ENCODE measurements at places on chromosomes 7 and 10. TPM values are rescaled to one million over a fixed set of nuclear protein-coding genes. Genes with fewer than 3 reads are reported as not detected.

DNA sequence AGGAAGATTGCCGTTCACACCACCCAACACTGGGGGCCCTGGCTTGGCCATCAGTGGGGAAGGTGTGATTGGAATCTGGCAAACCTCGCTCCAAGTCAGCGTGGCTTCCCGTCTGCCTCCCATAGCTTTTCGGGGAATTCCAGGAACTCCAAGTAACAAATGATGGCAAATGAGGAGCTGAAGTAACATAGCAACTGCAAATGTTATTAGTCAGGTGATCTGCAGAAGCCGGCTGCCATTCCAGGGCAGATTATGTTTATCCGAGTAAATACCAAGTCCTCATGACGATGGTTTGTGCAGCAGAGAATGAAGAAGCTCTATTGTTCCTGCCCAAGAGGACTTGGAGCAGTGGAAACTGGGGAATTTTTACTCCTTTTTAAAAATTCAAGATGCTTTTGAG, 270.5 kb upstream of the PODXL start:
- DNase-seq: peak; percentile 12

DNA sequence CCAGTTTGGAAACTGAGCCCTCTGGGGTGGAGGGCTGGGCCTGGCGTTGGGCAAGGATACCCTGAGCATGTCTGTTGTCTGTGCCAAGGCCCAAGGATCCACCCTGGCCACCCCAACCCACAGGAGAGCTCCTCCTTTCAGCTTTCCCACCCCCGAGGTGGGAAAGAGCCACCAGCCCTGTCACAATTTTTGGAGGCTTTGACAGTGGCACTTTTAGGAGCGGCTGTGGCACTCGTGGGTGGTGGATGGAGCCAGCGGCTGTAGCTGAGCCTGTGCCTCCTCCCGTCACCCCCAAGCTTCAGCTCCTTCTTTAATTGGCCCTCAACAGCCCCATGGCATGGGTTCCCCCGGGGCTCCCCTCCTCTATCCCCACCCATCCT, 18.2 kb upstream of the ZNF862 start:
- DNase-seq: no peak

DNA sequence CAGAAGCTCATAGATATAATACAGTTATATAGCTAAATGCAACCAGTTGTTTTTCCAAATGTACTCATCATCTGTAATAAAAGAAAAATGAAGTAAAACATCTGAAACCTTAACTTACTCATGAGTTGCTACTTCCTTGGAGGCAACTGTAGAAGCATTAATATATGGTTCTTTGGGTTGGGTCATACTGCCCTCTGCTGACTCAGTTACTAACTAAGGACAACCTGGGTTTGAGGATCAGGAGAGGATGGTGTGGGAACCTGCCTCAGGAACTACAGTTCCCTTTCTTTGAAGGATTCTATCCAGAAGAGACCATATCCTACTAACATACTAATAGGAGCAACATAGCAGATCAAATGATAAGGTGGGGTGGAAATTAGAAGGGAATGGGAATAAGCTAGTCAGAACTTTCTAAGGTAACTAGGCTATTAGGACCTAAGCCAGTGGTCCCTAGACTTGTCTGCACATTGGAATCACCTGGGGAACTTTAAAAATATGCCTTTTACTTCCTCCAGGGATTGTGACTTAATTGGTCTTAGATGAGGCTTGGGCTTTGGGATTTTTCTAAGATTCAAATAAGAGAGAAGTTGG, 20.7 kb downstream of the COX15 start:
- peak; percentile 34 for DNase-seq

GRCh38 chr10:8365935-8366911, 311.7 kb downstream of the GATA3 start:
- peak; percentile 99 for DNase-seq

The CCDC136 gene
- total RNA-seq: 14.4 TPM

The HABP2 gene
- total RNA-seq: not detected
